ENCODE measurements at places on chromosomes 12 and 14.

DNA sequence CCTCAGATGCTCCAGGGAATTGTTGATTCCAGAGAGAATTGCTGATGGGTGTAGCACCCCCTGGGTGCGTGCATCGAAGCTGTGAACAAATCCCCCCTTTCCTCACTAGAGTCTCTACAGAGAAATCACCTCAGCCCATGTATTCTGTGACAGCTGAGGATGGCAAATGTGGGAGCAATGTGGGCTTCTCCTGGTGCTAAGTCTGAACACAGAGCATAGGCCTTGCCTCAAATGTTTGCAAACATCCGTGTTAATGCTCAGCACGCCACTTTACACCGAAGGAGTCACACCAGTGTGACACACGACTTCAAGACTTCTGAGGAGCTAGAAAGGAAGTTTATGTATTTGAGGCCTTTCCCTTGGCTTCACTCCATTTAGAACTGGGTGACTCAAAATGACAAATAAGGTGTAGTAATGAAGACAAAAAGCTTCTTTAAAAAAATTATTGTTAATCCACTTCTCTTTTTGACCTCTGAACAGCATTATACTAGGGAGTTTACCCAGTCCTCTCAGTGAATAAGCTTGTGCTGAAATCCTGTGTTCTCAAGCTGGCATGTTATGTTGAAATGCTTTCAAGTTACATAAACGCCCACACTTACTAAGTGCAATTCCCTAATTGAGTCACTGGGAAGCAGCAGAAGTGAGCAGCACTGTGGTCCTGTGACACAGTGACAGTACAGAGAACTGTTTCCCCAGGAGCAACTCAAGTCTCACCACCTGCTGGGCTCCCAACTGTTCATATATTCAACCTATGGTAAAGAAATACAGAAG is 92.9 kb downstream of the FAR2 start:
- no peaks in the 10 kb centered on the region for H3K27me3 ChIP-seq
- no peaks in the 10 kb centered on the region for H3K36me3 ChIP-seq
- peak overlapping the region; percentile 37 for H3K27ac ChIP-seq
- H3K4me1 ChIP-seq, result peaks cover 9% of the 10 kb centered on the region
- peak; percentile 91 for ATAC-seq
- peak overlapping the region; percentile 12 for H3K4me3 ChIP-seq

- no peaks in the 10 kb centered on the region for H3K36me3 ChIP-seq
- H3K27ac ChIP-seq, result no peak overlapping the region
- ATAC-seq, result peak; percentile 89
Measured at GRCh38 chr12:51531978-51532497, 59.0 kb upstream of the SCN8A start.

DNA sequence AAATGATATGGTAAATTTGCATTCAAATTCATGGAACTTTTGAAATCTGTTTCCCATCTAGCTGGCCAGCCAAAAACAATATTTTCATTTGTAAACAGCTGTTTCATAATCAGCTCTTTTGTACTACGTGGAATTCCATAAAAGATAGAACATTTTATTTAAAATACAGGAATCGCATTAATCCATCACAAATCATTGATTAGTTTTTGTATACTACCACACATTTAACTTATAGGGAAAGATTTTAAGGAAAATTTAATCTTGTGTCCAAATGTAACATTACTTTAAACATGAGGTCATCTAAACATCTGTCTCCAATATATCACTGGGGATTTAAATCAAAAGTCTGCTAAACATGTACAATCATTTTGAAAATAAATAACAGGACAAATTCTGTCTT is 33.5 kb downstream of the SLC25A21 start:
- no peak overlapping the region for H3K4me3 ChIP-seq
- no peak overlapping the region for H3K27ac ChIP-seq
- H3K4me1 ChIP-seq, result no peaks in the 10 kb centered on the region
- ATAC-seq, result no peak
- no peaks in the 10 kb centered on the region for H3K36me3 ChIP-seq
- H3K27me3 ChIP-seq, result no peaks in the 10 kb centered on the region

GRCh38 chr12:124172636-124173035 is 122.3 kb upstream of the RFLNA start:
- H3K4me3 ChIP-seq, result no peak overlapping the region
- H3K27me3 ChIP-seq, result peaks cover 15% of the 10 kb centered on the region
- no peak overlapping the region for H3K27ac ChIP-seq
- no peaks in the 10 kb centered on the region for H3K4me1 ChIP-seq
- H3K36me3 ChIP-seq, result no peaks in the 10 kb centered on the region

DNA sequence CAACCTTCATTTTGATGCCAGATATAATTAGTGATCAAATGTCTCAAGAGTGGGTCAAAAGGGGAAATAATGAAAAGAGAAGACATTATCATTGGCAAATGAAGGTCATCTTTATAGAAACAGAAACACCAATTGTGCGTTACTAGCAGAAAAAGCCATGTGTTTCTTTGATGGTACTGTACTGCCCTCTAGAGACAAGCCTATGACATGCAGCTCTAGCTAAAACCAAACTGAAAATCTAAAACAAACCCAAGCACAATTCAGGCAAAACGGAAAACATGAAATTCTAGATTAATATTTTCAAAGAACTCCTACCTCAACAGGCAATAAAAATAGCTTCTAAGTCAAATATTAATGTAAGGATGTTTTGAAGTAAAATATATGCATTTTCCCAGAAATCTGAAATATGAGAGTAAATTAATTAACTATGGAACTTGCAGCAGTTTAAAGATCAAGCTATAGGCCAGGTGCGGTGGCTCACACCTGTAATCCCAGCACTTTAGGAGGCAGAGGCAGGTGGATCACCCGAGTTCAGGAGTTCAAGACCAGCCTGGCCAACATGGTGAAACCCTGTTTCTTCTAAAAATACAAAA is 115.4 kb downstream of the KLHL28 start:
- no peak for ATAC-seq
- H3K36me3 ChIP-seq, result no peaks in the 10 kb centered on the region
- H3K4me1 ChIP-seq, result no peaks in the 10 kb centered on the region
- H3K27ac ChIP-seq, result no peak overlapping the region
- H3K27me3 ChIP-seq, result peaks cover 5% of the 10 kb centered on the region

- no peak overlapping the region for H3K4me3 ChIP-seq
- no peaks in the 10 kb centered on the region for H3K36me3 ChIP-seq
- no peak for ATAC-seq
- no peaks in the 10 kb centered on the region for H3K27me3 ChIP-seq
- H3K4me1 ChIP-seq, result no peaks in the 10 kb centered on the region
Measured at GRCh38 chr14:67703997-67704396, 2.3 kb downstream of the RDH12 start.

GRCh38 chr12:52081263-52081733 is 1.8 kb downstream of the SMIM41 start:
- H3K27me3 ChIP-seq, result no peaks in the 10 kb centered on the region
- peaks cover 6% of the 10 kb centered on the region for H3K4me1 ChIP-seq
- ATAC-seq, result no peak
- peak overlapping the region; percentile 77 for H3K27ac ChIP-seq

GRCh38 chr12:76820888-76821482 is 57.1 kb downstream of the ZDHHC17 start:
- ATAC-seq, result no peak
- H3K36me3 ChIP-seq, result peaks cover 66% of the 10 kb centered on the region
- no peak overlapping the region for H3K27ac ChIP-seq
- no peak overlapping the region for H3K4me3 ChIP-seq

GRCh38 chr14:24837280-24838046 is 203.5 kb upstream of the GZMB start:
- peaks cover 12% of the 10 kb centered on the region for H3K27me3 ChIP-seq
- ATAC-seq, result no peak
- H3K27ac ChIP-seq, result no peak overlapping the region
- no peaks in the 10 kb centered on the region for H3K4me1 ChIP-seq
- H3K36me3 ChIP-seq, result no peaks in the 10 kb centered on the region

GRCh38 chr12:91793676-91794075 is 352.0 kb downstream of the BTG1 start:
- no peaks in the 10 kb centered on the region for H3K4me1 ChIP-seq
- H3K36me3 ChIP-seq, result no peaks in the 10 kb centered on the region
- peaks cover 3% of the 10 kb centered on the region for H3K27me3 ChIP-seq
- H3K4me3 ChIP-seq, result no peak overlapping the region
- H3K27ac ChIP-seq, result no peak overlapping the region

- H3K27ac ChIP-seq, result no peak overlapping the region
- no peak overlapping the region for H3K4me3 ChIP-seq
- ATAC-seq, result peak; percentile 83
- no peaks in the 10 kb centered on the region for H3K27me3 ChIP-seq
- peaks cover 58% of the 10 kb centered on the region for H3K36me3 ChIP-seq
Measured at GRCh38 chr14:61388173-61388975, 67.0 kb downstream of the PRKCH start.

DNA sequence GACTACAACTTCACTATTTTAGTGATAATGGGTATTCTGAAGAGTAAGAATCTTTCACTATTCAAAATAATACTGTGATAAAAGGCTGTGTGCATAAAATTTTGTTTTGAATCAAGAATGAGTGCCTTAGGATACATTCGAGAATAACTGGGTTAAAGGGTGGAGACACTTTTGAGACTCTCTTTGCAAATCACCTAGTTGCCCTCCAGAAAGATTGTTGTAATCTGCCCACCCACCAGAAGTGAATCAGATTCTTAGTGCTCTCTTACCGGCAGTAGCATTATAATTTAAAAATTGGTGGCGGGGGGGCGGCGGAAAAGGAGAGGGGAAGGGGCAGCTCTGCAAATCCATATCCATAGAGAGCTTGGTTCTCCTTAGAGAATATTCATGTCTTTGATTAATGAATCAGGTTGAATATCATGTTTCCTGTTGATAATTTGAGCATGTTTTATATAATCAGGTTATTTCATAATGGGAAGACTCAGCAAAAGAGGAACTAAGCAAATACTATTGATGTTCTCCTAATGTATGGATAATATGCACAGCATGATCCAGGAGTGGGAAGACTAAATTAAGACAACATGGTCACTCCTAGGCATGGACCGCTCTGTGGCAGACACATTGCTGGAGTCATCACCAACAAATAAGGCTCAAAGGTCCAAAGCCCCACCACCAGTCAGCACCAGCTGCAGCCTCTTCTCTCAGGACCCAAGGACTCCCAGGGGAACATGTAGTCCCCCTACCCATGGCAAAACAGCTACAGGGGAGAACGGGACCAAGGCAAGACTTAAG is 62.7 kb upstream of the CHGA start:
- H3K27ac ChIP-seq, result no peak overlapping the region
- H3K27me3 ChIP-seq, result peaks cover 6% of the 10 kb centered on the region
- no peaks in the 10 kb centered on the region for H3K4me1 ChIP-seq
- no peak overlapping the region for H3K4me3 ChIP-seq
- no peak for ATAC-seq
- H3K36me3 ChIP-seq, result no peaks in the 10 kb centered on the region

GRCh38 chr12:98738539-98738938 is 93.4 kb downstream of the APAF1 start:
- peak overlapping the region; percentile 79 for H3K27ac ChIP-seq
- peaks cover 43% of the 10 kb centered on the region for H3K4me1 ChIP-seq
- H3K4me3 ChIP-seq, result peak overlapping the region; percentile 42

DNA sequence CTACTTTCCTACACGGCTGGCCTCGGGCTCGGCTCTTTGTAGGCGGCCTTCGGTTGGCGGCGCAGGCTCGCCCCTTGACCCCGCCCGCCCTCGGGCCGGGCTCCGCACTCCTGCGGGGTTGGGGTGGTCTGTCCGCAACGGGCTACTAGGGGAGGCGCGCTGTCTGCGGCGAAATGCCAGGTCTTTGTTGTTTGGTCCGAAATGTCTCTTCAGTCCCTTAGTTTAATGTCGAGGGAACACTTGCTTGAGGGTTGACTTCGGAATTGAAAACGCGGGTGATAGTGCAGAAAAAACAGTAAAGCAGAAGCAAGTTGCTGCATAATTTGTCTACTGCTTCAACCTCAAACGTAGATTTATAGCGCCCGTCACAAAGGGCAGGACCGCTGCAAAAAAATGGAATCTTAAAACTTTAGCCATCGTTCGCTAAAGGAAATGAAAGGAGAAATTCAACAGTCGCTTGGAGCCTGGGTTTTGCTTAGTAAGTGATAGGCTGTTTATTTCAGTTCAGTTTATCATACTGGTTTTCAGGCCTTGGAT is 390 bp downstream of the JKAMP start:
- H3K4me3 ChIP-seq, result peak overlapping the region; percentile 86
- peak; percentile 61 for ATAC-seq
- H3K27me3 ChIP-seq, result no peaks in the 10 kb centered on the region
- peak overlapping the region; percentile 88 for H3K27ac ChIP-seq
- peaks cover 46% of the 10 kb centered on the region for H3K4me1 ChIP-seq
- peaks cover 42% of the 10 kb centered on the region for H3K36me3 ChIP-seq

DNA sequence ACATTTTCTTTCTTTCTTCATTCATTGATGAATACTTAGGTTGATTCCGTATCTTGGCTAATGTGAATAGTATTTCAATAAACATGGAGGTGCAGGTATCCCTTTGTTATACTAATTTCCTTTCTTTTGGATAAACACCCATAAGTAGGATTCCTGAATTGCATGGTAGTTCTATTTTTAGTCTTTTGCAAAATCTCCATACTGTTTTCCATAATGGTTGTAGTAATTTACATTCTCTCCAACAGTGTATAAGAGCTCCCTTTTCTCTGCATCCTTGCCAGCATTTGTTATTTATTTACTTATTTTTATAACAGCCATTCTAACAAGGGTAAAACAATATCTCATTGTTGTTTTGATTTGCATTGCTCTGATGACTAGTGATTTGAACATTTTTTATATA is 36.6 kb downstream of the PIK3C2G start:
- H3K4me1 ChIP-seq, result no peaks in the 10 kb centered on the region

DNA sequence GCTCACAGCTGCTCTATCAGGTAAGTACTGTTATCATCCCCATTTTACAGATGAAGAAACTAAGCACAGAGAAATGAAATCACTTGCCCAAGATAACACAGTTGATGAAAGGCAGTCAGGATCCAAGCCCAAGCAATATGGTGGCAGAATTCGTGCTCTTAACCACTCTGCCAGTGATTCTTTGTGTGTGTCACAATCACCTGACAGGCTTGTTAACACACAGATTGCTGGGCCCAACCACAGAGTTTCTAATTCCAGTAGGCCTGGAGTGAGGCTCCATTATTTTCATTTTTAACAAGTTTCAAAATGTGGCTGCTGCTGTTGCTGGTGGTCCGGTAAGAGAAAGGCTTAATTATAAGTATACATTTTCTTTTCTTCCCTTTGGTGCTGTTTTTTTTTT is 134.2 kb downstream of the TGFB3 start:
- H3K4me3 ChIP-seq, result no peak overlapping the region
- H3K27me3 ChIP-seq, result no peaks in the 10 kb centered on the region
- H3K36me3 ChIP-seq, result no peaks in the 10 kb centered on the region
- no peaks in the 10 kb centered on the region for H3K4me1 ChIP-seq

DNA sequence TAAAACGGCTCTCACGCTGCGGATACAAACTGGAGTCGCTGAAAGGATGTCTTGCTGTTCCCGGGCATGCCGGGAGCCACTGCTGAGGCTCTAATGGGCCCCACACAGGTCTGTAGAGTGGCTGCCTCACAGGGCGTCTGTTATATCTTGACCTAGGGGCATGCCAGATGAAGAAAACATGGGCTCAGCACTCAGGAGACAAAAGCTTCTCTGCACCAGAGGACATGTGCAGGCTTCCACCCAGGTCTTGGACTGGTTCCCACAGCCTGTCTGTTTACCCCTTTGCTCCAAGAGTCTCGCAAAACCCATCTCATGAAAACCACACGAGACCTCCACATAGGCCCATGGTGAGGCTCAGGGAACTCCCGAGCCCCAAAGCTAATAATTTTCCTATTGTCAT is 134.2 kb downstream of the RPS29 start:
- peaks cover 36% of the 10 kb centered on the region for H3K27me3 ChIP-seq
- H3K27ac ChIP-seq, result no peak overlapping the region
- H3K4me1 ChIP-seq, result no peaks in the 10 kb centered on the region
- no peaks in the 10 kb centered on the region for H3K36me3 ChIP-seq

Data from activated T-helper 17 cell treated with anti-CD3 and anti-CD28 coated beads, Interleukin-2, amount 50 U/mL, for 72 hours (primary cell).